ENCODE measurements at places on chromosomes 5 and 9.

GRCh38 chr9:136228107-136228875 lies 17.3 kb downstream of the QSOX2 start:
- no peaks in the 10 kb centered on the region for H3K27me3 ChIP-seq
- no peak overlapping the region for H3K4me3 ChIP-seq
- peaks cover 23% of the 10 kb centered on the region for H3K4me1 ChIP-seq
- no peak for DNase-seq
- H3K27ac ChIP-seq, result no peak overlapping the region

DNA sequence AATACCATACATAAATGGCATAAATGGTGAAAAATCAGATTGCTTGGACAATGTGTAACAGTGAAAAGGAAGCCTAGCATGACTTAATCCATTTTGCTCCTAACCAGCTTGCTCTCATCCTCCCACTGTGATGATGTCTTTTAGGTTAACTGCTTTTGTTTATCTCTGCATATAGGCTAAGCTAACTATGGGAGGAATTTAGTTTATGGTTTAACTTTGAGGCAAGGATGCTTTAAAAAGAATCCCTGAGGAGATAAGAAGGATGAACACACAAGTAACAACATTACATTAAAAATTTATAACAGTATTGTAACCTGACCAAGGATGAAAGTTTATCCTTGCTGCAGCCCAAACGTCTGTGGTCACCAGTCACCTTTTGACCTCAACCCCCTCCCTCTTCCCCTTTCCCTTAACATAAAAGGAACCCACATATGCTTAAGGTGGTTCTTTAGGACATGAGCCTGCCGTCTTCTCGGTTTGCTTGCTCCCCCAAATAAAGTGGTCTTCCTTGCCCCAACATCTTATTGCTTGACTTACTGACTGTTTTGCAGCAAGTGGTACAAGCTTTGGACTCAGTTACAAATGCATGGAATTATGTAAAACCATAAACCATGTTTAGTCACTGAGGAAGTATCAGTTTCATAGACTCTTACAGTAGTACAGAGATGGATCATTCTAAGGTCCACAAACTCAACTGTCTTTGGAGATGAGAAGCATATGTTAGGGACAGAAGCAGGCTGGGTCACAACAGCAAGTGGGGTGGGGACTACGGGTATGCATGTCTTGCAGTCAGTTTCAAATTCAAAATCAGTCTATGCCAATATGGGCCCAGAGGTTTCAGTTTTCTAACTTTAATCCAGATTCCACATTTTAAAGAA lies 31.3 kb downstream of the AGXT2 start:
- H3K4me1 ChIP-seq, result no peaks in the 10 kb centered on the region
- no peaks in the 10 kb centered on the region for H3K27me3 ChIP-seq
- no peak for DNase-seq
- no peak overlapping the region for H3K4me3 ChIP-seq

GRCh38 chr5:32916648-32917047 lies 205.5 kb downstream of the NPR3 start:
- no peak for DNase-seq
- no peaks in the 10 kb centered on the region for H3K36me3 ChIP-seq
- H3K27me3 ChIP-seq, result no peaks in the 10 kb centered on the region
- no peaks in the 10 kb centered on the region for H3K4me1 ChIP-seq

DNA sequence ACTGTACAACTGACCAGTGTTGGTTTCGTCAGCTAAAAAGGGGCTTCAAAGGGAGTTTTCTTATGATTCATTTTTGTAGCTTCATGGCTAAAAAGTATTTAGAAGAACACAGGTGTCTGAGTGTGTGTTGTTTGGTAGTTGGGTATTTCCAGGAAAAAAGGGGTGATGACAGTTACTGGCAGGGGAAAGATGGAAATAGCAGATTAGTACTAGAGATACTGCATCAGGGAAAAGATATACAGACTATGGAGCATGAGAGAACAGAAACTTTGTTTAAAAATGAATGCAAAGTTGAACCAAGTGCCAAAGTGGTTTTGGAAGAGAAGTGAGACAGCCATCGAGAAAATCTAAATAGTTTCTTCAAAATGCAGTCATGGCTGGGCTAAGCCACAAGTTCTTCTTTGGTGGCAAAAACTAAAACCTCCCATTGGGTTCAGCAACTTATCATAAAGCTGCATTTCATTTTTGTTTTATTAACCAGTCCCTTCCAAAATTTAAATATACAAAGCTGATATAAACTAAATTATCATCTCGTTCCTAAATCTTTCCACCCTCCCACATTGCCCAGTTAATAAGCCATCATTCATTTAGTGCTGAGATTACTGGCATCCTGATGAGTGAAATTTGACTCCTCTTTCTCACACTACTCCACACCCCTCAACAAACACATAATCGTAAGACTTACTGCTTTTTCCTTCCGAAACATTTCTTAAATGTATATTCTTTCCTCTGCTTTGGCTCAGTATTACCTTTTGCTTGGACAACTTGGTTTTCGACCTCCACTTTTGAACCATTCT lies 33.5 kb downstream of the ELL2 start:
- H3K4me3 ChIP-seq, result no peak overlapping the region
- peaks cover 35% of the 10 kb centered on the region for H3K4me1 ChIP-seq
- no peak for DNase-seq
- H3K27ac ChIP-seq, result peak overlapping the region; percentile 25
- no peaks in the 10 kb centered on the region for H3K27me3 ChIP-seq

All from activated naive CD4-positive, alpha-beta T cell treated with anti-CD3 and anti-CD28 coated beads, Interleukin-2, amount 10 ng/mL, durations not matched to agents 7 days and 5 days (primary cell).